ENCODE measurements at places on chromosomes 3 and 15.
A peak's percentile ranks its signal among the peaks of the same experiment; 100 is the strongest.

DNA sequence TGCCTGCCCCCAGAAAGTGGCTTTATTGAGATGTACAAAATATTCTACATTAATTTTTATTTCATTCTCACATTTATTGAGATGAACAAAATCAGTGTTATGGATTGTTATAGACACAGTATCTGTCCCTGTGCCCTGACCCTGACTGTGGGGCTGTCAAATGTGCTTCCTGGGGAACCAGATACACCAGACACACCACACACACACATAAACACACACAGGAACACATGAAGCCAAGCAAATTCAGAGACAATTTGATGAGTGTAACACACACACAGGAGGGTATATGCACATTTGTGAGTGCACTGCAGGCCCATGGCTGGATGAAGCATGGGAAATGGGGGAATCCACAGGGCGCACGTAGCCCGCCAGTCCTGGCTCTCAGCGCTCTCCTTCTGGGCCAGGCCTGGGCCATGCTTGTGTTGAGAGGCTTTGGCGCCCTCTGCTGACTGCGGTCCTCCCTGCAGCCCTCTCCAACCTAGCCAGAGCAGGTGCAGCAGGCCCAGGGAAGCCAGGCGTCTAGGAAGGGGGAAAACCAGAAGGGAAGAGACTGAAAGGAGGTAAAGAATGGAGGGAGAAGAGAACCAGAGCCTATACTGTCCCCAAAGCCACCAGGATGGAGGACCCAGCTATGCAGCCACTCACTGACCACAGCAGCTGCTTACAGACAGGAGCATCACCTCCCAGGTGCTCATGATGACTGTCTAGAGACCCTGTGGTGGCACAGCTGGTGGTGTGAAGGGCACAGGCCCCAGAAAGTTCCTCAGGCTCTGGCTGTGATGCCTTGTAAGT is 18.0 kb upstream of the LOXL1 start:
- H3K4me1 ChIP-seq, result peaks cover 8% of the 10 kb centered on the region
- no peak overlapping the region for H3K27ac ChIP-seq
- H3K4me3 ChIP-seq, result no peak overlapping the region
- H3K36me3 ChIP-seq, result no peaks in the 10 kb centered on the region

- H3K4me3 ChIP-seq, result no peak overlapping the region
- no peak overlapping the region for H3K27ac ChIP-seq
- H3K36me3 ChIP-seq, result peaks cover 23% of the 10 kb centered on the region
- H3K4me1 ChIP-seq, result no peaks in the 10 kb centered on the region
Observed at GRCh38 chr3:62197350-62198012, 175.9 kb downstream of the FEZF2 start.

GRCh38 chr15:60568914-60569391 is 90.0 kb upstream of the ICE2 start:
- no peaks in the 10 kb centered on the region for H3K27me3 ChIP-seq
- H3K36me3 ChIP-seq, result no peaks in the 10 kb centered on the region
- no peak for DNase-seq

GRCh38 chr15:74564182-74564581 is 23.2 kb downstream of the ARID3B start:
- no peaks in the 10 kb centered on the region for H3K27me3 ChIP-seq
- H3K36me3 ChIP-seq, result peaks cover 7% of the 10 kb centered on the region
- no peak overlapping the region for H3K4me3 ChIP-seq

GRCh38 chr3:145055375-145056076 is 1083.9 kb downstream of the DIPK2A start:
- H3K27ac ChIP-seq, result no peak overlapping the region
- no peak overlapping the region for H3K4me3 ChIP-seq
- DNase-seq, result no peak
- no peaks in the 10 kb centered on the region for H3K27me3 ChIP-seq
- H3K4me1 ChIP-seq, result no peaks in the 10 kb centered on the region
- H3K36me3 ChIP-seq, result no peaks in the 10 kb centered on the region

- no peak overlapping the region for H3K4me3 ChIP-seq
- H3K36me3 ChIP-seq, result no peaks in the 10 kb centered on the region
- peaks cover 11% of the 10 kb centered on the region for H3K4me1 ChIP-seq
- H3K27ac ChIP-seq, result no peak overlapping the region
- H3K27me3 ChIP-seq, result no peaks in the 10 kb centered on the region
- DNase-seq, result no peak
Observed at GRCh38 chr15:59327942-59328341, 44.7 kb downstream of the MYO1E start.

DNA sequence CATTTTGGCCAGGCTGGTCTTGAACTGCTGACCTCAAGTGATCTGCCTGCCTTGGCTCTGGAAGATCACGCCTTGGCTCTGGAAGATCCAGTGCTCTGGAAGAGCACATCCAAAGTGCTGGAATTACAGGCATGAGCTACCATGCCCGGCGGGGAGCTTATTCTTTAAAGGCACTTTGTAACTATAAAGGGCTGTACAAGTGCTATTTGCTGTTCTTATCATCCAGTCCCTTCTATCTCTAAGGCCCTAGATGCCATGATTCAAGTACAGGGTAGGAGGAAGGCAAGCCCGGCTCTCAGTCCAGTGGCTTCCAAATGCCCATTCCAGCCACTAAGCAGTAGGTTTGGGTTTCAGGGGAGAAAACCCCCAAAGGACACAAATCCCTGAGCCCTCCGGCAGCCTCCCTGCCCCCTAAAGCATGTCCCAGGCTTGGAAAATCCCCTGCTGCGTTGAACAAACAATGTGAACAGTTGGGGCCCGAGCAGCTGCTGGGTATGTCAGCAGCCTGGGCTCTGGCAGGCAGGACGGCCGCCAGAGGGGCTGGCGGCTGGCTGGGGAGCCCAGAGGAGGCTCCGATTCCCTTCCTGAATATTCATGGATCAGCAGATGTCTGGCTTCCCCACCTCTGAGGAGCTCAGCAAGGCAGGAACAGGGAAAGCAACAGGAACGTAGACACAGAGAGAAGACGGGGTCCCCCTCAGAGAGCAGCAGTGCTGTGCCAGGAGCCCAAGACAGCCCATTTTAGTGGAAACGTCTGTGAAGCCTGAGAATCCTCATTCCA is 7.7 kb downstream of the IGDCC4 start:
- peak overlapping the region; percentile 46 for H3K27ac ChIP-seq
- H3K27me3 ChIP-seq, result no peaks in the 10 kb centered on the region
- peaks cover 1% of the 10 kb centered on the region for H3K4me1 ChIP-seq
- H3K4me3 ChIP-seq, result no peak overlapping the region

- no peak overlapping the region for H3K27ac ChIP-seq
- no peaks in the 10 kb centered on the region for H3K4me1 ChIP-seq
- no peaks in the 10 kb centered on the region for H3K27me3 ChIP-seq
- H3K4me3 ChIP-seq, result no peak overlapping the region
- no peak for DNase-seq
Observed at GRCh38 chr3:27805282-27805681, 83.2 kb upstream of the EOMES start.

GRCh38 chr15:41907141-41907540 is 13.3 kb upstream of the SPTBN5 start:
- H3K36me3 ChIP-seq, result peaks cover 74% of the 10 kb centered on the region
- no peaks in the 10 kb centered on the region for H3K27me3 ChIP-seq
- no peak overlapping the region for H3K4me3 ChIP-seq
- DNase-seq, result no peak
- no peak overlapping the region for H3K27ac ChIP-seq

GRCh38 chr15:70158309-70159000 is 60.7 kb upstream of the TLE3 start:
- H3K4me1 ChIP-seq, result peaks cover 43% of the 10 kb centered on the region
- H3K27me3 ChIP-seq, result no peaks in the 10 kb centered on the region
- no peaks in the 10 kb centered on the region for H3K36me3 ChIP-seq
- DNase-seq, result no peak
- no peak overlapping the region for H3K4me3 ChIP-seq

DNA sequence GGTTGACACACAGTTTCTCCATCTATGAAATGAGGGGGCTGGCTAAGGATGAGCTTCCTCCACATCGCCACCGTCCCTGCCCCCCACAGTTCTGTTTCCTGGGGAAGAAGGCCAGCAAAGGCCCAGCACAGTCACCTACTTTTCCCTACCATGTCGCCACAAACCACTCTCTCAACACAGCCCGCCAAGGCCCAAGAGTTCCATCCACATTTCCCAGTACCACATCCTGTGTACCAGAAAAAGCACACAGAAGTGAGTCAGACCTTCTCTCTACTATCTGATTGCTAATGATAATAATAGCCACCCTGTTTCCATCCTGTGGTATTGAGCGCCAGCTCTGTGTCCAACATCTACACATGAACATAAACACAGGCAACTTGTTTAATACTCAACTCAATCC is 30.3 kb upstream of the C15orf39 start:
- no peak overlapping the region for H3K4me3 ChIP-seq
- peaks cover 12% of the 10 kb centered on the region for H3K4me1 ChIP-seq
- H3K36me3 ChIP-seq, result no peaks in the 10 kb centered on the region
- no peak overlapping the region for H3K27ac ChIP-seq
- DNase-seq, result no peak

GRCh38 chr3:42216302-42216701 is 49.7 kb downstream of the CCK start:
- H3K27ac ChIP-seq, result no peak overlapping the region
- H3K4me3 ChIP-seq, result no peak overlapping the region
- no peak for DNase-seq
- peaks cover 11% of the 10 kb centered on the region for H3K4me1 ChIP-seq
- H3K36me3 ChIP-seq, result peaks cover 87% of the 10 kb centered on the region

GRCh38 chr3:29561651-29562149 is 280.8 kb downstream of the RBMS3 start:
- H3K27me3 ChIP-seq, result no peaks in the 10 kb centered on the region
- H3K4me3 ChIP-seq, result no peak overlapping the region
- DNase-seq, result no peak
- H3K36me3 ChIP-seq, result no peaks in the 10 kb centered on the region

- H3K27me3 ChIP-seq, result no peaks in the 10 kb centered on the region
- H3K36me3 ChIP-seq, result no peaks in the 10 kb centered on the region
- DNase-seq, result no peak
- no peak overlapping the region for H3K4me3 ChIP-seq
- H3K27ac ChIP-seq, result no peak overlapping the region
Observed at GRCh38 chr3:41018855-41019254, 180.4 kb upstream of the CTNNB1 start.

GRCh38 chr15:91413142-91413541 is 313.1 kb downstream of the SV2B start:
- no peaks in the 10 kb centered on the region for H3K36me3 ChIP-seq
- no peak for DNase-seq
- peaks cover 11% of the 10 kb centered on the region for H3K4me1 ChIP-seq
- no peak overlapping the region for H3K27ac ChIP-seq
- no peak overlapping the region for H3K4me3 ChIP-seq
- no peaks in the 10 kb centered on the region for H3K27me3 ChIP-seq

DNA sequence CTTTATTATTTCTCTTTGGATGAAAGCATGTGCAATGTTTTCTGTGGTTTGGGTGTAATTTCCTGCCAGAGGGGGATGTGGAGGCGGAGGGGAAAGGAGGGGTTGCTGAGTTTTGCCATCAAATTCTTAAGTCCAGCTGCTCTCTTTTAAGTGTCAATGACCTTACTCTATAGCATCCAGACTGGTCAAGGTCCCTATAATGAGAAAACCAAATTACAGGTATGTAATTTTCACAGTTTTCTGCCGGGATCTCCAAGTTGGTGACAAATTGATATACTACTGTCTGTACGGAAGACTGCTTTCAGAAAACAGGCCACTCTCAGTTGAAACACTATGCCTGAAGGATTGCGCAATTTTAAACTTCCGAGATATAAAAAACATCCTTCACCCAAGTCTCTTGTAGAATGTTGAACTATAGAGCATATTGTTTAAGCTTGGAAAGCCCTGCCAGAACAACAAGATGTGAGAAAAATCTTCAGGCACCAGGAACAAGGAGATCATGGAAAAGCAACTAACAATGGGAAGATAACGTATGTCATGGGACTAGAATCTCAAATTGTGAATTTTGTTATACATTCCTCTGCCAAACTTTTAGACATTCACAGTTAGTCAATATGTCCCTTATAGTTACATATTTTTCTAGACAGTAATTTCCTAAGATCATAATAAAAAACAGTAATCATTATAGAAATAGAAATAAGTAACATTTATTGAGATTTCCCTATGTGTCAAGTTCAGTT is 300.7 kb upstream of the SATB1 start:
- no peaks in the 10 kb centered on the region for H3K4me1 ChIP-seq
- no peaks in the 10 kb centered on the region for H3K27me3 ChIP-seq
- H3K4me3 ChIP-seq, result no peak overlapping the region
- no peak overlapping the region for H3K27ac ChIP-seq
- no peaks in the 10 kb centered on the region for H3K36me3 ChIP-seq

DNA sequence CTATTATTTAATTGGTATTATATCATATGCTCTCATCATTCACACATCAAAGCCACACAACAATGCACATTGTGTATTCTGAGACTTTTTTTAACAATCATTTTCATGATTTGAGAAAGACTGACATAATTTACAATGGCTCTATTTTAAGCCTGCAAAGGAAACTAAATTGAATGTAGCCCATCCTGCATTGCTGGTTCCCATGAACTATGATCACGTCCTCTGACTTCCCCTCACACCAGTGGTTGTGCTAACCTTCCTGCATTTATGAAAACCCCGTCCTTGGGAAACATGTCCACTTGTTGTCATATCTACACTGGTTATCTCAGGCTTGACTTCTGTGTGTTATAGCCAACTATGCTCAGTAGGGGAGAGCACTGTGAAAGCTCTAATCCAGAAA is 546.2 kb downstream of the MECOM start:
- H3K4me1 ChIP-seq, result no peaks in the 10 kb centered on the region
- H3K4me3 ChIP-seq, result no peak overlapping the region
- no peaks in the 10 kb centered on the region for H3K36me3 ChIP-seq
- H3K27me3 ChIP-seq, result no peaks in the 10 kb centered on the region

GRCh38 chr3:187558990-187559389 is 111.2 kb downstream of the SST start:
- no peak for DNase-seq
- no peaks in the 10 kb centered on the region for H3K4me1 ChIP-seq
- H3K27me3 ChIP-seq, result no peaks in the 10 kb centered on the region
- no peak overlapping the region for H3K27ac ChIP-seq
- H3K36me3 ChIP-seq, result no peaks in the 10 kb centered on the region
- H3K4me3 ChIP-seq, result no peak overlapping the region

- no peak overlapping the region for H3K4me3 ChIP-seq
- no peaks in the 10 kb centered on the region for H3K36me3 ChIP-seq
- peaks cover 40% of the 10 kb centered on the region for H3K4me1 ChIP-seq
- H3K27me3 ChIP-seq, result no peaks in the 10 kb centered on the region
Observed at GRCh38 chr3:40969341-40969740, 230.0 kb upstream of the CTNNB1 start.

GRCh38 chr3:141810161-141810560 is 47.0 kb downstream of the GRK7 start:
- DNase-seq, result no peak
- no peak overlapping the region for H3K27ac ChIP-seq
- no peaks in the 10 kb centered on the region for H3K27me3 ChIP-seq
- H3K36me3 ChIP-seq, result no peaks in the 10 kb centered on the region
- H3K4me3 ChIP-seq, result no peak overlapping the region
- H3K4me1 ChIP-seq, result no peaks in the 10 kb centered on the region

- H3K4me1 ChIP-seq, result peaks cover 80% of the 10 kb centered on the region
- no peak overlapping the region for H3K4me3 ChIP-seq
- H3K27me3 ChIP-seq, result no peaks in the 10 kb centered on the region
- H3K36me3 ChIP-seq, result no peaks in the 10 kb centered on the region
- DNase-seq, result no peak
Observed at GRCh38 chr15:99143655-99144610, 39.1 kb downstream of the SYNM start.

Data from esophagus muscularis mucosa (tissue), 4 donors.